ENCODE measurements at places on chromosomes 16 and 17. TPM values are rescaled to one million over a fixed set of nuclear protein-coding genes. Genes with fewer than 3 reads are reported as not detected.
A peak's percentile ranks its signal among the peaks of the same experiment; 100 is the strongest.

DNA sequence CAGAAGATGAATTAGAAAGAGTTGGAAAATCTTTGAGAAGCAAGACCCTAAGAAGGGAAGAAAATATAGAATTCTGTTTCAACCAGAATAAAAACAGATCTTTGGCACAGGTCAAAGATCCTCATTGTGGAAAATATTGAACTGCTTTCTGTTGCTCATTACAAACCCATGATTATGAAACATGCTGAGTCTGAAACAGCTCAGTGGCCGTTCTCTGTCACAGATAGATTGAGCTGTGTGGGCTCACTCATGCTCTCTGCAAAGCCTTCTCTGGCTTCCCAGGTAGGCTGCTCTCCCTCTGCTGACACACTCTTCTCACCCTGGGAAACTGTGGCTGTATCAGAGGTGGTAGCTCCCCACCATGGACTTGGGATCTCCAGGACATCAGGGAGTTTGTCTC lies 3.4 kb upstream of the KRT38 start:
- H3K27me3 ChIP-seq: peaks cover 18% of the 10 kb centered on the region
- DNase-seq: no peak

DNA sequence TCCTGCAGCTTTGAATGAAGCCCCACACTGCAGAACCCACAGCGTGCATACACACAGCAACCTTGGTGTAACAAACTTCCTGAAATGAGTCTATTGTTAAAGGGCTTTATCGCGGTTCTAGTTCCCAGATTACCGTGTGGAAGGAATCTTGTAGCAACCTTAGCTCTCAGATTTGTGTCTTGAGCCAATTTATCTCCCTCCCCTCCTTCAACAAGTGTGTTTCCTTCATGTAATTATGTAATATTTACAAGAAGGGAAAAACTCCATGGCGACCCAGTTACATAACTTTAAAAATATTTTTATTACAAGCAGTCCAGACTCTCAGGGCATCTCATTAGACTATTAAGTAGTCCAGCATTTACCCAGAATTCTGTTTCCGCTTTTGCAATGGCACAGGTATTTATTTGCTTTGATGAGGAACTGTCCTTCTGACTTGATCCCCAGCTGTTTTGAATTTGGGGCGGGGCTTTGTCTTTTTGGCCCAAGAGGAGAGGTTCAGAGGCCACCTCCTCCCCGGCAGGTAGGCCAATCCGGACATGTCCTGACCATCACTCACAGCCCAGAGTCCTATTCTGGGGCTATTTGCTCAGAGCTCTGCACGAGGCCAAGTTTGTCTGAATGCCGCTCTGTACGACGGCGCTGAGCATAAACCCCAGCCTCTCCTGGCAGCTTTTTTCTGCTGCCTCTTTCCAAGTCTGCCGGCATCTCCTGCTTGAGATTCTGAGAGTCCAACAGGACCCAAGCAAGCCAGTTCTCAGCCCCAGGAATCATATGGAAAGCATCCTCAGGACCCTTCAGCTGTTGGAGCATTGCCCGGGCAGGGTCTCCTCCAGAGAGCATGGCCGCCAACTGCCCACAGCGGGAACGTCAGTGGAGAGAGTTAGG lies 35.6 kb downstream of the CLEC16A start:
- peaks cover 3% of the 10 kb centered on the region for H3K4me1 ChIP-seq
- DNase-seq: no peak
- H3K36me3 ChIP-seq: no peaks in the 10 kb centered on the region
- no peak overlapping the region for H3K27ac ChIP-seq
- no peaks in the 10 kb centered on the region for H3K27me3 ChIP-seq
- H3K4me3 ChIP-seq: no peak overlapping the region

GRCh38 chr16:28308794-28309584 lies 16.7 kb downstream of the SBK1 start:
- no peak overlapping the region for H3K4me3 ChIP-seq
- peak; percentile 35 for DNase-seq
- H3K27ac ChIP-seq: peak overlapping the region; percentile 95
- peaks cover 75% of the 10 kb centered on the region for H3K4me1 ChIP-seq

SPNS2 gene
- 0.44 TPM for total RNA-seq

DNA sequence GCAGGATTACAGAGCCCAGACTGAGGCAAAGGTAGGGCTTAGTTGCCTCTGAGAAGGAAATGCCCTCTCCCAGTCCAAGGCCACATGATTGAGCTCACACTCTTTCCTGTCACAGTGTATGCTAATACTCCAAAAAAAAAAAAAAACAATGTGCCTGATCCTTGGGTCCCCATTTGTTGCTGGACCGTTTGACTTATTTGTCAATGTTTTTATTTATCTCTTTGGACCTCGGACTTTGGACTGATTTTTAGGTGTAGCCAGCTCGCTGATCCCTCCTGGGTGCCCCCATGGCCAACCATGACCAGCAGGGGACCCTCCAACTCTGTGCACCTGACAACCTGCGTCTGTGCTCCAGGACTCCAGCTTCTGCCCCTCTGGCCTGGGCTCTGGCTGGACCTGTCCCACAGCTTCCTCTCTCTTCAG lies 622 bp upstream of the CCL16 start:
- H3K4me3 ChIP-seq: no peak overlapping the region
- H3K36me3 ChIP-seq: no peaks in the 10 kb centered on the region
- peaks cover 28% of the 10 kb centered on the region for H3K27me3 ChIP-seq
- no peak for DNase-seq
- no peak overlapping the region for H3K27ac ChIP-seq
- H3K4me1 ChIP-seq: no peaks in the 10 kb centered on the region
